ENCODE measurements at places on chromosomes 16 and 17.

DNA sequence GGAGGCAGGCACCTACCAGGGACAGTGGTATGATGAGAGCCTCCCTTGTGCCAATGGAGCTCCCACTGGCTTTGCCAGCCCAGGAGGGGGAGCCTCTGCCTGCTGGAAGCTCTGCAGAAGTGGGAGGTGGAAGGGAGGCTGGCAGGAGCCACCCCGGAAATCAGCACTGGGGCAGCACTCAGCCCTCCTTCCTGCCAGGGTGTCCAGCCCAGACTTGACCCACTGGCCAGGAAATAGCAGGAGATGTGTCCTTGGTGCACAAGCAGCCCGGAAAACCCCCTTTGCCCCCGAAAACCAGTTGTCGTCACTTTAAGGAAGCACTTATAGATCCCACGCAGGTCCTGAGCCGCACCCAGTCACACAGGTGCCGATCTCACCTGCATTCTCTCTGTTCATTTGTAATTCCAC, 49.3 kb upstream of the CACNG4 start:
- no peak for DNase-seq

- DNase-seq = no peak
Measured at GRCh38 chr17:69711541-69711940, 297.0 kb downstream of the MAP2K6 start.

DNA sequence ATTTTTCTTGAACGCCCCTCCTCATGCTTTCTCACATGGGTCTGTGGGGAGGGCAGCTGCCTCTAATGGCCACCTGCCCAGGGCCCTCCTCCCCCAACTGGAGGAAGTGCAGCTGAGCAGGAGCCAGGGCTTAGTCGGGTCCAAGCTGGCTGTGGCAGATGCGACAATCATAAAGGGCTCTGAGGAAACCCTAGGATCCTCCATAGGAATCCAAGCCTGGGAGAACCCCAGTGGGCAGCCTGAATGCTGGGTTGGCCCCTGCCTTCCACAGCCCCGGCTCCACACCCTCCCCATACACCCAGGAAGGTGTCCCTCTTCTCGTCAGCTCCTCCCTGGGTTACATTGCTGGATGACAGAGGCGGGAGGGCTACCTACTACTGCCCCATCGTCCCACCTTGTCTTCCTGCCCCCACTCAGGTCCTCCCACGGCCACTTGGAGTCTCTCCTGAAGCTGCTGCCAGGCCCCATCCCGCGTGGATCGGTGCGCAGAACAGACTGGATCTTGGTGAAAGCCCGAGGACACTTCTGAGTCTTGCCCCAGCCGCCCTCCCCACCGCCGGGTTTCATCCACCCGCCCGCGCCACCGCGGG, 15.6 kb upstream of the CBFB start:
- DNase-seq = no peak

DNA sequence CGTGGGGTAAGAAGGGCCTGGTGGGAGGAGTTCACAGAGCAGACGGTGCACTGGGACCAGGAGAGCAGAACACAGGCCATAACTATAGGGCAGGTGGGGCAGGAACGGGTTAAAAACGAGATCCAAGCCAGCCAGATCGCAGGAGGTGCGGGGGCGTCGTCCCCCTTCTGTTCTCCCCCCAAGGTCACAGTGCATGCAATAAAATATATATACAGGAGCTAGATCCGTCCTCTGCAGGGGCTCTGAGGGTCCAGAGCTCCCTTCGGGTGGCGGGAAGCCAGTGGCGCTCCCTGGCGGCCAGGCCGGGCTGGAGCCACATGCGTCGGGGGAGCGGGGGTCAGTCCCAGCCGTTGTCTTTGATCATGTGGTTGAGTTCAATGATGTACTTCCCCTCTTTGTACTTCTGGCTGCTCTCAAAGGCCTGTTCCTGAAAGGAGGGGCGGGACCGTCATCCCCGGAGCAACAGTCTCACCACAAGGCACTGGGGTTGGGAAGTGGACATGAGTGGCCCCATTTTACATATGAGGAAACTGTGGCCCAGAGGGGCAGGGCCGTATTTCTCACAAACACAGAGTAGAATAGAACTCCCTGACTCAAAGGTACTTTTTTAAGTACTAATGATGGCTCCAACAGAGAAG, 768 bp upstream of the TBX6 start:
- peak; percentile 85 for DNase-seq

- no peak for DNase-seq
Measured at GRCh38 chr16:49700251-49701064, 155.5 kb downstream of the ZNF423 start.

DNA sequence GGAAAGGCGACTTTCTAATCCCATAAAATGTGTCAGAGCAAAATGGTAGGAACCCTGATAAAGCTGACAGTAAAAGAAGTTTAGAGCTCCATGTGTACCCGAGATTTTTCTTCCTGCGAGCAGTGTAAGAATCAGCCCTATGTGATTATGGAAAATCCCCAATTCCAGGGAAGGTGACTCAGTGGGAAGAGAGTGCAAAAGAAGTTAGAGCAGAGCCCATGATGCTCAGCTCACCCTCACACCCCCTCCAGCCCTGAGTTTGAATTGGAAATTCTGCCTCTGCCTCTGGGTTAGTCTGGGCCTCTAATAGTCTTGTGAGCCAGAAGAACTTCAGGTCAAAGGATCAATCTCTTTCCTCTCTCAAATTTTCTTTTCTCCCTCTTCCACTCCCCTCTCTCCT, 12.5 kb downstream of the C17orf78 start:
- DNase-seq = no peak

DNA sequence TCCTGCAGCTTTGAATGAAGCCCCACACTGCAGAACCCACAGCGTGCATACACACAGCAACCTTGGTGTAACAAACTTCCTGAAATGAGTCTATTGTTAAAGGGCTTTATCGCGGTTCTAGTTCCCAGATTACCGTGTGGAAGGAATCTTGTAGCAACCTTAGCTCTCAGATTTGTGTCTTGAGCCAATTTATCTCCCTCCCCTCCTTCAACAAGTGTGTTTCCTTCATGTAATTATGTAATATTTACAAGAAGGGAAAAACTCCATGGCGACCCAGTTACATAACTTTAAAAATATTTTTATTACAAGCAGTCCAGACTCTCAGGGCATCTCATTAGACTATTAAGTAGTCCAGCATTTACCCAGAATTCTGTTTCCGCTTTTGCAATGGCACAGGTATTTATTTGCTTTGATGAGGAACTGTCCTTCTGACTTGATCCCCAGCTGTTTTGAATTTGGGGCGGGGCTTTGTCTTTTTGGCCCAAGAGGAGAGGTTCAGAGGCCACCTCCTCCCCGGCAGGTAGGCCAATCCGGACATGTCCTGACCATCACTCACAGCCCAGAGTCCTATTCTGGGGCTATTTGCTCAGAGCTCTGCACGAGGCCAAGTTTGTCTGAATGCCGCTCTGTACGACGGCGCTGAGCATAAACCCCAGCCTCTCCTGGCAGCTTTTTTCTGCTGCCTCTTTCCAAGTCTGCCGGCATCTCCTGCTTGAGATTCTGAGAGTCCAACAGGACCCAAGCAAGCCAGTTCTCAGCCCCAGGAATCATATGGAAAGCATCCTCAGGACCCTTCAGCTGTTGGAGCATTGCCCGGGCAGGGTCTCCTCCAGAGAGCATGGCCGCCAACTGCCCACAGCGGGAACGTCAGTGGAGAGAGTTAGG, 35.6 kb downstream of the CLEC16A start:
- no peak for DNase-seq

GRCh38 chr16:9763505-9763904, 418.7 kb downstream of the GRIN2A start:
- DNase-seq = no peak

DNA sequence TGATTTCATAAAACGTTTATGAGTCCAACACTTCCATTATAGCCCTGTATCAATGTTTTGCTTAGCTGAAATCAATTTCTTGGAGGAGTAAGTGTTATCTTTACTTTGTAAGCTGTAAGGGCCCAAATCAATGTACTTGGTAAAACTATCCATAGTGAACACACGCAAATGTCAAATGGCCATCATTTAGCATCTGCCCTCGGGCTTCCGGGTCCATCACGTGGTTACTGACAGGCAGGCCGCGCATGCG, 687 bp upstream of the NARF start:
- no peak for DNase-seq

- peak; percentile 53 for DNase-seq
Measured at GRCh38 chr16:50259334-50260205, 6.8 kb upstream of the ADCY7 start.

- DNase-seq = no peak
Measured at GRCh38 chr17:4535667-4536258, 19.4 kb downstream of the MYBBP1A start.

GRCh38 chr17:77898521-77899434, 59.7 kb upstream of the TNRC6C start:
- no peak for DNase-seq

- no peak for DNase-seq
Measured at GRCh38 chr17:66542967-66543520, 240.6 kb downstream of the PRKCA start.

DNA sequence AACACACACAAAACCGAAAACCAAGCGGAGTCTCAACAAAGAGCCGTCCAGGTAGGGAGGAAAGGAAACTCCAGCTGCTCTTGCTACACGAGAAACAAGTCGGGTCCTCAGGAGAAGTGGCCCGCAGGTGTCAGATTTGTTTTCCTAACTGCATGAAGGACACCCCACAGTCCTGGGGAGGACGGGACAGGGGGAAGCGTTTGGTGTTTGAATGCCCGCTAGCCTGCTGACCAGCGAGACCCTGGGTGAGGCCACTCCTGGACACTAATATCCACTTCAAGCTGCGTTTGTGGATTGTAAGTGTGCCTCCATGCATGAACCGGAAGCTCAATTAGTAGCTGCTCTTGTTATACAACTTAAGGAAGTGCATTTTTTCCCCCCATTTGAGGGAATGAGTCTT, 299.5 kb downstream of the MAF start:
- no peak for DNase-seq

- no peak for DNase-seq
Measured at GRCh38 chr16:74216319-74216718, 80.3 kb upstream of the PSMD7 start.

- DNase-seq = no peak
Measured at GRCh38 chr17:47252209-47252608, 1.4 kb upstream of the ITGB3 start.

DNA sequence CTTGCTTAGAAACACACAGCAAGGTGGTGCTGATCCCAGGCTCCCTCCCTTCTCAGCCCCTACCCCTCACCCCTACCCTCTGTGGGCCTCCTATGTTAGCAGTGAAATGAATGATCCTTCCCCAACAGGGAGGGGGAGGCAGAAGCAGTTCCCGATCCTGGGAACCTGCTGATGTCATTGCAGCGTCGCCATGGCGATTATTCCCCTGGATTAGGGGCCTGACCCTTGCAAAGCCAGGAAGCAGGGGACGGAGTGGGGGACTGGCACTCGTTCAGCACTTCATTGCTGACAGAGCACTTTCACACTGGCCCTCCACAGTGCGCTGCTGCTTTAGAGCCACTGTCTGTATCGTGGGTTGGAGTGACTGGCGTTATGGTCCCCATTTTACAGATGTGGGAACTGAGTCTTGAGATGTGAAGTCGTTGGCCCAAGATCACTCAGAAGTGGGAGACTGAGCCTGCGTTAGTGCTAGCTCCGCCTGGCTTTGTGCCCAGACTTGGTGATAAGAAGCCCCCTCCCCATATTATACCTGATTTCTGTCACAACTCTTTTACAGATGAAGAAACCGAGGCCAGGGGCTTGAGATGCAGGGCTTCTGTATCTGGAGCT, 26.6 kb downstream of the LASP1 start:
- DNase-seq = no peak

DNA sequence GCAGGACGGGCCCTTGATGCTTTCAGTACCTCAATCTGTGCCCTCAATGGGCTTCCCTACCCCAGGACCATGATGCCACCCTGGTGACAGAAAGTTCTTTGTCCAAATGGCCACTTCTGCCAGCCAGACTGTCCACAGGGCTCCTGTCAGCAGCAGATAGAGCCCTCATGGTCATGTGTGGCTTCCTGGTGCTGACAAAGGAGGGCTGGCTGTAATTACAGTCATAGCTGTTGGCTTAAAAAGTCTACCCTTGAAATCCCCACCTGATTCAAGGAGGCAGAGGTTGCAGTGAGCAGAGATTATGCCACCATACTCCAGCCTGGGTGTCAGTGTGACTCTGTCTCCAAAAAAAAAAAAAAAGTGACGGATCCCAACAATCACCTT, 3.3 kb downstream of the TRPV2 start:
- no peak for DNase-seq

- DNase-seq = no peak
Measured at GRCh38 chr17:72702998-72703397, 389.5 kb downstream of the SLC39A11 start.

DNA sequence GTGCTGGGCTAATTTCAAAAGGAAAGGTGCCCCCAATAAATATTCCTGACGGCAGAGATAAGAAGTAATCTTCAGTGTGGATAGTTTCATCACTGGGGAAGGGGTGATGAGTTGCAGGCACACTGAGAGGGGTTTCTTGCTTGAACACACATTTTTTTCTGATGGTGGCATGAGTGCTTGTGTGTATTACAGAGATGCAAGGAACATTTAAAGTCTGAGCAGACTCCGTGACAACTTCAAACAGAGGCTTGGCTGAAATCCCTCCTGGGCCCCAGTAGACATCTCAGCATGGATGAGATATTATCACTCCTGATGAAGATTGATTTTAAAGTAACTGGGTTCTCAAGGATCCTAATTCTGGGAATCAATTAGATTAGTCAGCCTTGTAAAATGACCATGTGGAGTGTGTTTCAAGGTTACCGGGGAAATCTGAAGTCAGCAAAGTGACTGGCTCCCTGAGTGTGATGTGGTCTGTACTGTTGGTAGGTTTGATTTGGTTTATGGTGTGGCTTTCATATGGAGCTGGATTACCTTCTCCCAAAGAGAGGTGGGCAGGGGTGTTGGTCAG, 435.8 kb upstream of the EEF2KMT start:
- DNase-seq = no peak

GRCh38 chr17:19010729-19011505, 6.4 kb upstream of the FAM83G start:
- DNase-seq = no peak
